ENCODE measurements at places on chromosomes 12 and 14.
A peak's percentile ranks its signal among the peaks of the same experiment; 100 is the strongest.

DNA sequence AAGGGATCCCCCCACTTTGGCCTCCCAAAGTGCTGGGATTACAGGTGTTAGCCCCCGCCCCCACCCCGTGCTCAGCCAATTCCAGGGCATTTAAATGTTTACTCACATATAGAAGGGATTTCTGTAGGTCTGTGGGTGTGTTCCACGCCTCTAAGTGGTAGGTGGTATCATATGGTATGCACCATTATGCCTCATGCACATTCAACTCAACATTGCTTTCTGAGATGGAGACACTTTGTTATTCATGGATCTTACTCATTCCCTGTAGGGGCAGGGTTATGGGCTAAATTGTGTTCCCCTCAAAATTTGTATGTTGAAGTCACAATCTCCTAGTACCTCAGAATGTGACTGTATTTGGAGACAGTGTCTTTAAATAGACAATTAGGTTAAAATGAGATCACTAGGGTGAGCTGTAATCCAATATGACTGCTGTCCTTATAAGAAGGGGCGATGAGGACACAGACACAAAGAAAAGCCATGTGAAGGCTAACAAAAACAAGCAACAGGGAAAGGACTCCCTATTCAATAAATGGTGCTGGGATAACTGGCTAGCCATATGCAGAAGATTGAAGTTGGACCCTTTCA, 200.6 kb downstream of the EFCAB11 start:
- DNase-seq = no peak

DNA sequence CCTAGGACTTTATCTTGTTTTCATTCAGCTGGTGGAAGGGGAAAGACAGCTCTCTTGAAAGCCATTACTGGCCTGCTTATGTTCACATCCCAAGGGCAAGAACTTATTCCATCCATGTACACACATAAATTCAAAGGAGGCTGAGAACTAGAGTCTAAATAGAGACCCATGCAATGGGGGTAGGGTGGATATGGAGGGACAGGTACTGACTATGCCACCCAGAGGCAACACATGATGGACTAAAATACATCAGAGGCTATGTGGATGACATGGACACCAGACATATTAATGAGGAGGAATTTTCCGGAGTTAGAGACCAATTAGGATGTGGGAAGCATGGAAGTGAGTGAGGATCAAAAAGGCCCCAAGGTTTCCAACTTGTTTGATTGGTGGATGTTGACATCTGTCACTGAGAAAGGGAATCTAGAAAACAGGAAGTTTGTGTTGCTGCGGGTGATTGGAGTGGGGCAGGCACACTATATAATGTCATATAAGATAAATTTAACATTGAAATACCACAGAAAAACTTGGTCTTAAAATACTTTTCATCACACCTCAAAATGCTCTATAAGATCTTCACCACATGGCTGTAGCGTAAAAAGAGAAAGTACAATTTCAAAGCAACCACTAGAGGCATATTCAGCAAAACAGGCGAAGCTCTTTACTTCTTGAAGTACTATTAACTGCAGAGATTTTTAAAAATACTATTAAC, 130.4 kb downstream of the GRIP1 start:
- DNase-seq = no peak

DNA sequence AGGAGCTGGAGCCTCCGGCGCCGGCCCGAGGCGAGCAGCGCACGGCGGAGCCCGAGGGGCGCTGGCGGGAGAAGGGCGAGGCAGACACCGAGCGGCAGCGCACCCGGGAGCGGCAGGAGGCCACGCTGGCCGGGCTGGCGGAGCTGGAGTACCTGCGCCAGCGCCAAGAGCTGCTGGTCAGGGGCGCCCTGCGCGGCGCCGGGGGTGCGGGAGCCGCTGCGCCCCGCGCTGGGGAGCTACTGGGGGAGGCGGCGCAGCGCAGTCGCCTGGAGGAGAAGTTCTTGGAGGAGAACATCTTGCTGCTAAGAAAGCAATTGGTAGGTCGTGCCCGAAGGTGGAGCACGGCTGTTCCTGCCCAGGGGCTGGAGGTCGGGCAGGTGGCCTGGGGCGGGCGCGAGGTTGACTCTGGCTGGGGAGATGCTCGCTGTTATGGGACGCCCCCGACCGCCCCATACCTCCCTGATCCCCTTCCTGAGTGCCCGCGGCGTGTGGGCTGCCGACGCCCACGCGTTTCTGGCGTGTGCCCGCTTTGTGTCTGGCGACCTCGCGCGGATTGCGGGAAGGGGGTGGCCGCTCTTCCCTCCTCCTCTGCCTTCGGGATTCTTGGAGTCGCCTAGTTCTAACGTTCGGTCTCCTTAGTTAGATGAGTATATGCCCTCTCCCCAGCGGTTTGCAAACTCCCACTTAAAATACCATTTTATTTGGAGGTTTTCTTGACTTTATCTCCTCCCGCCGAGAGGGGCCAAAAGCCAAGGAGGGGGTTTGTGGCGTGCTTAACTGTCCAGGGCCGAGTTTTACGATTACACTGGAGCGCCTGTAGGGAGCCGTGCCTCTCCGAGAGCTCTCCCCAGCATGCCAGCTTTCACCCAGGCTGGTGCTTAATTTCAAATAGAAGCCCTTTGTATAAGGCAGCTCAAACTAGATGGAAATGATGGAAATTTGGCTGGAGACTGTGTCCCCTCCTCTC, 752 bp downstream of the DACT1 start:
- no peak for DNase-seq

GRCh38 chr14:58977366-58977765, 211.1 kb upstream of the DAAM1 start:
- no peak for DNase-seq

DNA sequence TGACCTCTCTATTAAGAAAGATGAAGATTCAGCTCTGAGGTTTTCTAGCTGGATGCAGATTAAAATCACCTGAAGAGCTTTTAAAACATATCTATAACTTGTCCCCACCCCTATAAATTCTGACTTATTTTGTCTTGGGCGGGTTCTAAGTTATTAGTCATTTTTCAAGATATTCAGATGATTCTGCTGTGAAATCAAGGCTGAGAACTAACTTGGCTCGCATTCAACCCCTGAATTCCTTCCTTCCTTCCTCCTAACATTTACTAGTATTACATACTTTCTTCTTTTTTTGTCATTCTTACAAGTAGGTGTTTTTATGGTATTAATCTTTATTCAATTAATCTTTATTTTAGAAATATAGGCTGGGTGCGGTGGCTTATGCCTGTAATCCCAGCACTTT, 55.4 kb downstream of the SSPN start:
- no peak for DNase-seq

DNA sequence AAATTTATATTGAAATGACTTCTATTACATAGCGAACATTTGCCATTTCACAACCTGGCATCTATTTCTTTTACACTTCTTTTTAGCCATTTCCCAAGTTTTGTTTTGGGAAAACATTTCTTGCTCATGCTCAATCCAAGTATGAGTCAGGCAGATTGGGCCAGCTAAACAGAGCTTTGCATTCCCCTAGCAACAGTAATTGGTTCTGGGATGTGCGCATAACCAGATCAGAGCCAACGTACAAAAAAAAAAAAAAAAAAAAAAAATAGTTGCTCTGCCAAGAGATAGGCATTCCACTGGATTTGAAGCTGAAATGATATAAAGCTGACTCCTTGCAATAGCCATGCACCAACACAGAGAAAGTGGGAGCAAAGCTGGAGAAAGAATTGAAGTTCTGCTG, 37.5 kb downstream of the PLCZ1 start:
- no peak for DNase-seq

DNA sequence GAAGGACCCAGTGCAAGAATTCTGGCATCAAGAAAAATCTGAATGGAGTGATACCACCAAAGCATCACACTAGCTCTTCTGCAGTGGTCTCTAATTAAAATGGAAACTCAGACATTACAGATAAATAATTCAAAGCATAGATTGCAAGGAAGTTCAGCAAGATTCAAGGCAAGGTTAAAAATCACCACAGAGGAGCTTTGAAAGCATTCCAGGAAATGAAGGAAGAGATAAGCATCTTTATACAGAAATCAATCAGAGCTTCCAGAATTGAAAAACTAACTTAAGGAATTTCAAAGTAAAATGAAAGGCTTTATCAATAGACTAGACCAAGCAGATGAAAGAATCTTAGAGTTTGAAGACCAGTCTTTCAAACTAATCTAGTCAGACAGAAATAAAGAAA, 20.4 kb upstream of the GLIPR1 start:
- no peak for DNase-seq

- DNase-seq = peak; percentile 35
Measured at GRCh38 chr14:24231263-24232120, 675 bp downstream of the NEDD8 start.

DNA sequence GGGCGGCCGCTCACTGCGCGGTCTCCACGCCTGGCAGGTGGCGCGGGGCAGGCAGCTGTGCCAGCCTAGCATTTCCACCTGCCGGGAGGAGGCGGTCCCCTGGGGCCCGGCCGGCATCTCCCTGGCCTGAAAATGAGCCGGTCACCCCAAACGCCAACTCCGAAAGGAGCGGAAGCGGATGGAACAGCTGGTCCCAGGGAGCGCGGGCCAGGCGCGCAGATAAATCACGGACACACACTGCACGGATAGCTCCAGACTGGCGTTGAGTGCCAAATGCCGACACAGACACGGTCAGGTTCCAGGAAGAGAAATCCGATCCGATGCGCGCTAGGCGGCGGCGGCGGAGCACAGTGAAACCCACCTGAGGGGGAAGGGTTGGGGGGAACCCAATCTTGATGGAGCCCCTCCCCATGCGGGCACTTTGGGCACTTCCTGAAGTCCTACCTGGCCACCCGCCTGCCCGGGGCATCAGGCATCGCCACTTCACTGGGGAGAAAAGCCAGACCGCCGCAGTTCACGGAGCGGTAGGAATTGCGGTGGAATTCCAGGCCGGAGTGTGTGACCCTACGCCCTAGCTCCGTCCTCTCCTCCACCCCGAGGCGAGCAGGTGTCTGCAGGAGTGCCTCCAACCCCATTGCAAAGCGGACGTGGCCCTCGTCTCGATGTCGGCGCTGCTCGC, 624 bp upstream of the PLEKHD1 start:
- no peak for DNase-seq

- no peak for DNase-seq
Measured at GRCh38 chr12:11854011-11854499, 204.6 kb downstream of the ETV6 start.
